Cortex of kidney (tissue), 1 donor: ENCODE measurements at places on chromosomes 11 and 22.

DNA sequence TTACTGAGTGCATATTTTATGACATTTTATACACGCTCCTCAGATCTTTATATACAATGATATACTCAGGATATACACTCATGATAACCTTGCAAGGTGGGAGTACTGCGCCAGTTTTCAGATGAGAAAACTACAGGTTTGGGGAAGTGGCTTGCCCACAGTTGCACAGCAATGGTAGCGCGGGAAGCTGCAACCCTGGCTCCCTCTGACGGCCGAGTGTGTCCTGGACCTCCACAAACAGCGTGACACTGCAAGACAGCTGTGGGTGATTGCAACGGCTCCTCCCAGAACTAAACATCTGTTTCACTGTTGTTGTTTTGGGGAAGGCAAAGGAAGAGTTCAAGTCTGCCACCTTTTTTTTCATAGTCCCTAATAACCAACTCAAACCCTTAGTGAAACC lies 47.0 kb downstream of the PACSIN2 start:
- DNase-seq: no peak

DNA sequence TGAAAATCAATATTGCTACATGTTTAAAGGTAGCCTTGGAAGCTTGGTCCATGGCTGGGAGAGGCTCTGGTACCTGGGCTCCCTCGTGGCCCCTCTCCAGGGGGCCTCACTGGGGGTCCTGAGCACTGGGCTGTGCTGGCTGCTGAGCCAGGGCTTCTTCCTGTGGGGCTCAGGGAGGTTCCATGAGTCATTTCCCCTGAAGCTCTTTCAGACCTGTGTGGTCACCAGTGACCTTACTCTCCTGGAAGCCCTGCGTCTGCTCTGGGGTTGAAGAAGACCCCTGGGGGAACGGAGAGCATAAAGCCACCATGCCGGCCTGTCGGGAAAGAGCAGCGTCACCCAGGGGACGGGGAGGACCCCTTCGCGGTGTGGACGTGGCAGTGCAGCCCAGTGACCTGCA lies 389.0 kb downstream of the TBC1D22A start:
- DNase-seq: no peak

DNA sequence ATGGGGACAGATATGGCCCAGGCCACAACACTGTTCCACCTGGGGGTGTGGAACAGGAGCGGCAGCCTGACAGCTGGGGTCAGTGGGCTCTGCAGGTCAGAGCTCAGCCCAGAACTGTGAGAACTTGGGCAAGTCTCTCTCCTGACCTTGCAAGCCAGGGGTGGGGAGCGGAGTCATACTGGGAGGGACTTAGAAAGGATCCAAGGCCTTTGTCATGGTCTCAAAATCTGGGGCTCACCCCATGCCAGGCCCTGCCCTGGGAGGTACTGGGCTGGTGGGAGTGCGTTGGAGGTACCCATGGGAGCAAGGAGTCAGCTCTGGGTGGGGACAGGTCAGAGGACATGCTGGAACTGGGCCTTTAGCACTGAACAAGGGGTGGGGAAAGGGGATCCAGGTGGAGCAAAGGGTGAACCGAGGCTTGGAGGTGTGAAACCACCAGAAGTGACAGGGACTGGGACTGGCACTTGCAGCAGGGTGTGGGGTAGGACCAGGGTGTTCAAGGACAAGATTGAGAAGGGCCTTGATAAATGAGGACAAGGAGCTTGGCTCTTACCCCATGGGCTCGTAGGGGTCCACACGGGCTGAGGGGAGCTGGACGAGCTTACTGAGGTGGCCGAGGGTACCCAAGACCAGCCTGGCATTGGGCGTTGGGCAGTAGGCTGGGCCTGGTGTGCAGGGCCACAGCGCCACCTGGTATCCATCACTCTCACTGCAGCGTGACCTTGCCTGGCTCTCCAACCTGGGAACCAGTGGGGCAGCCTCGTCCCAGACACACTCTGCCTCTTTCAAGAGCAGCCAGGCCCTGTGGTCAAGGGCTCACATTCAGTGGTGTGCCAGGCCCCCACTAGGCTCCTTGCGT lies 7.4 kb upstream of the PMM1 start:
- no peak for DNase-seq

DNA sequence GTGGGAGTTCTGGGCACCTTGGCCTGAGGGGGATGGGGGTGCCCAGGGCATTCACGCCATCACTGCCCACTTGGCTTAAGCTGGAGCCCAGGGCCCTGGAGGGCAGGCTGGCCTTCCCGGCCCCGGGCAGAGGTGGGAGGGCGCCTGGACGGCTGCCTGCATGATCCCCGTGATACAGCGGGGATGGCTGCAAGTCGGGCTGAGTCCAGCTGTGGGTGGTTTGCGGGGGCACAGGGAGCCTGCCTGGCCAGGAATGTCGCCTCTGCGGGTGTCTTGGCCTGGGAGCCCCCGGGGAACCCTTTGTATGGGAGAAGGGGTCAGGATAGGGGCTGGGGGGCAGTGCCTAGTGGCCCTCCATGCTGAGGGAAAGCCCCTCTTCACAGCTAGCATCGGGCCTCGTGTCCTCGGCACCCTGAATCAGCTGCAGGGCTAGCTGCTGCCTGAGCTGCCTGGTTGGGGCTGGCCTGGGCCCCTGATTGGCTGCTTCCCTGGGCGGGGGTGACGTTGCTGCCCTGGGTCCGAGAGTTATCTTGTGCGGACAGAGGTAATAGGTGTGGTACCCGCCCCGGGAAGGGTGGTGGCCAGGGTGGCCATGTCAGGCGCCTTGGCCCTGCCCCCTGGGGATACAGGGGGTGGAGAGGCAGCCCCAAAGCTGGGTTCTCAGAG lies 8.3 kb downstream of the BRSK2 start:
- DNase-seq: no peak

GRCh38 chr11:43582863-43583462 lies 97.6 kb upstream of the HSD17B12 start:
- DNase-seq: no peak

DNA sequence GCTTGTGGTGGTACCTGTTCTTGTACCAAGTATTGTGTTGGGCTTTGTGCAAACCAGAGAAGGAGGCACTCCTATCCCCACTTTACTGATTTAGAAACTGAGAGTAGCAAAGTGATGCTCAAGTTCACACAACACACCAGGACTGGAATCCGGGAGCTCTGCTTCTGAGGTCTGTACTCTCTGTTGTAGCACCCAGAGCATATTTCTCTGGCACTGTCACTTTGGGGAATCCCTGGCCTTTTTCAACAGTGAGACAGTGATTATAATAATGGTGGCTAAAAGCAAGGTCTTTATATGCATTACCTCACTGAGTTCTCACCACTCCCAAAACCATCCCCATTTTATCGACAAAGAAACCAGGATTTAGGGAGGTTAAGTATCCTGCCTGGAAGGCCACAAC lies 362.4 kb downstream of the TENM4 start:
- no peak for DNase-seq

DNA sequence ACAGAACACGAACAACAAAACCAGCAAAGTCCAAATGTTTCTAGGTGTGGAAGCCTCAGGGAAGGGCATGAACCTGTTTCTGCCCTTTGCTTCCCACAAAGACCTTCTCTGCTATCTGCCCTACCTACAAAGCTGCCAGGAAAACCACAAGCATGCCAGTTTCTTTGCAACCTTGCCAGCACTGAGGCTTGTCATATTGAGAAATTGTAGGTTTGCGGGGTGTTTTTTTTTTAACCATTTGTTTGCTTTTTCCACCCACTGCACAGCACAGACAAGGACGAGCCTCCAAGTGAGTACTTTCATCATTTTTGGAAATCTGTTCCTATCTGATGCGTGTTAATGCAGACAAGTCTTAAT lies 12.8 kb downstream of the PARVG start:
- no peak for DNase-seq

DNA sequence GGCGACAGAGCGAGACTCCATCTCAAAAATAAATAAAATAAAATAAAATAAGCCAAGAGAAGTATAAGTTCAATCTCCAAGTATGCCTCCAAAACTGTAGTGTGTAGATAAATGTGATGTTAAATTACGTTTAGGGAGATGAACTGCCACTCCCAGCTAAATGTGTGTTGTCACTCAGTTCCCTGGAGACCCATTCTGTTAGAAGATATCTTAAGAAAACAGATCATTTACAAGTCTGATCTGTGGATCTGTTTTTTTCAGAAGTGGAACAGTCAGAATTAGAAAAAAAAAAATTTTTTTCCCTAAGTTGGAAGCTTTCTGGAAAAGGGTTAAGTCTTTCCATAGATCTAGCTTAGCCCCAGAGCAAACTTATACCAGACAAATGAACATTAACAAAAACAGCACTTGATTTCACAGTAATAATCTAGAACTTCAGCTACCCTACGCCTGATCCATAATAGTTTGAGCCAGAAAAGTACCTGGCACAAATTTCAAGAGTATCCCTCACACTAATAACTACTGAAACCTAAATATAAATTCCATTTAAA lies 18.2 kb downstream of the CELF1 start:
- DNase-seq: no peak

DNA sequence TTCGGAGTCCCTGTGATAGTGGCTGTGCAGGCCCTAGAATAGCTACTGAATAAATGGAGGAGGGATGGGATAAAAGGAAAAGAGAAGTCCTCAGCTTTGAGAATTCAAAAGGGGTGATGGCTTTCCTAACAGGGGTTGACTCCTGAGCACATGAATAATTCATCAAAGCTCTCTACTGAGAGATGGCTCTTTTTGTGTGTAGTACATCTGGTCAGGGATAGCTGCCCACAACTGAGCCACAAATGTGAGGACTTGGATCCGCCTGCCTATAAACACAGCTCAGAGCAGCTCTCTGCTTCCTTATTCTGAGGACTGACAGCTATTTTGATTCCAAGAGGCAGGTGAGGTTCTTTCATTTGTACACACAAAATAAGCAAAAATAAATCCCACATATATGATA lies 82.3 kb downstream of the USP35 start:
- no peak for DNase-seq

DNA sequence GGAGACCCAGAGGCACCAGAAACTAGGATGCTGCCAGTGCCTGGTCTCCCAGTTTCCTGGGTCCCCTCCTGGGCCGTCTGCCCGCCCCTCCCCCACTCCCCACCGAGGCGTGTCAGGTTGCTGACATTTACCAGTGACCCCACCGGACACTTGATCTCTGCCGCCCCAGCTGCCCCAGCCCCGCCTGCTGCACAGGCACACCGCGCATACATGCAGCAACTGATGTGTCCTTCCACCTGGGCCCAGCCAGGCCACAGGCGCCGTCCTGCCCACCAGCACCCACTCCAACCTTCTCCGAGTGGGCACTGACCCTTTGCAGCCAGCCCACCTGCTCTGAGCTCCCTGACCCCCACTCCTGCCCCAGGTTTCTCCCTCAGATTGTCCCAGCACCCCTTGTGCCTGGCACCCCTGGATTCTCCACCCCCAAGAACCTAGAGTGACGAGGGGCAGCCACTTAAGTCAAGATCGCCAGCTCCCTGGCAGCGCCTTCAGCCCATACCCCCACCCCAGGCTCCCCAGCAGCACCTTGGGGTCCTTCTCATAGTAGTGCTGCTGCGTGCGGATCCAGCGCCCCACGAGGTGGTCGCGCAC lies 548 bp downstream of the PYGM start:
- DNase-seq: no peak
